ENCODE measurements at places on chromosomes 5 and 9. TPM values are rescaled to one million over a fixed set of nuclear protein-coding genes. Genes with fewer than 3 reads are reported as not detected.

TMOD1 gene
- total RNA-seq: 2.6 TPM

SLCO6A1 gene
- total RNA-seq: not detected

UNC5A gene
- total RNA-seq: not detected

CD14 gene
- 4.1 TPM for total RNA-seq

EIF4E1B gene
- total RNA-seq: not detected

GRK6 gene
- total RNA-seq: 13.1 TPM

REEP2 gene
- 14.4 TPM for total RNA-seq

LEAP2 gene
- total RNA-seq: 0.33 TPM

ARSB gene
- total RNA-seq: 10.1 TPM

GRCh38 chr9:78605041-78606000 lies 308.4 kb downstream of the PSAT1 start:
- peak; percentile 20 for DNase-seq

GRCh38 chr5:151737431-151737830 lies 21.0 kb downstream of the ATOX1 start:
- no peak for DNase-seq

DNA sequence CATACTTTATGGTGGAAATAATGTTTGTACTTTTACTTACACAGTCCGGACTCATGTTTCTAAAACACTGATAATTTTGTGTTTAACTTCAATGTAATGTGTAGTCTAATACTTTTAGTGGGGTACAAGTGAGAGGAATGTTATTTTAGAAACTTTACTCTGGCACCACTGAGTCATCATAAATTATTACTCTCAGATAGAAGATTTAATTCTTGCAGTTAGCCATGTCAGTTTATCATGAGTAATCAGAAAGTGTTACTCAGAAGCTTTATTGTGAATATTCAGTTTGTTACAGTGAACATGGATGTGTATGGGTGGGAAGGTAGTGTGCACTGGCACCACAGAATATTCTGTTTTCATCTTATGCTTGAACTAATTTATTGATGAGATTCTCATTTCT lies 20.0 kb downstream of the OGN start:
- DNase-seq: peak; percentile 77

DNA sequence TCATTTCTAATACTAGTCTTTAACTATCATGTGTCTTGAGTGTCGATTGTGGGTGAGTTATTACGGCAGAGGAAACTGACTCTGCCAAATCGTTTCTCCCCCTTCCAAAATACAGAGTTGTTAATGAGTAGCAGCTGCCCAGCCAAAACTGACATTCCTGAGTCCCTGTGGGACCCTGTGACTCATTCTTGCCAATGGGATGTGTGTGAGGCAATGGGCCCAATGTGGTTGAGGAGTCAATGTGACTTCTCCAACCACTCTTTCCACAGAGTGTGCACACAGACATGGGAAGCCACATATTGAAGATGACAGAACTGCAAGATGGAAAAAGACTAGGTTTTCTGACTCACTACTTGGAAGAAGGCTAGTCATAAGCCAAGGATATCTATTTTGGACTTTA lies 434.7 kb downstream of the DTWD2 start:
- peak; percentile 84 for DNase-seq

GRCh38 chr5:21121213-21121612 lies 1133.2 kb upstream of the CDH18 start:
- DNase-seq: peak; percentile 68

DNA sequence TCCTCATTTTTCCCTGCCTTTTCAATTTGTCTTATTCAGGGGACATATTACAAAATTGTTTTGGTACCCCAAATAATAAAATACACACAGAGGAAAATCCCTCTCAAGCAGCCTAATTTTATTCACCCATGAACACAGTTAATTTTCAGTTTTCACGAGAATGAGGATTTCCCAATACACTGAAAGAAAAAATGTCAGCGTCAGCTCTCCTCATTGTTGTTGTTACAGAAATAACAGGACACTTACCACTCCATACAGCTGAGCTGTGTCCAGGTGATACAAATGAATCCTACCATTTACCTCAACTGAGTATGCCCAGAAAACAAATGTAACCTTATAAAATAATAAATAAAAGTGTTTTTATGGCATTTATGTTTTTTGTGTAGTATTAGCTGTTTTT lies 144.6 kb upstream of the PCA3 start:
- DNase-seq: peak; percentile 45

DNA sequence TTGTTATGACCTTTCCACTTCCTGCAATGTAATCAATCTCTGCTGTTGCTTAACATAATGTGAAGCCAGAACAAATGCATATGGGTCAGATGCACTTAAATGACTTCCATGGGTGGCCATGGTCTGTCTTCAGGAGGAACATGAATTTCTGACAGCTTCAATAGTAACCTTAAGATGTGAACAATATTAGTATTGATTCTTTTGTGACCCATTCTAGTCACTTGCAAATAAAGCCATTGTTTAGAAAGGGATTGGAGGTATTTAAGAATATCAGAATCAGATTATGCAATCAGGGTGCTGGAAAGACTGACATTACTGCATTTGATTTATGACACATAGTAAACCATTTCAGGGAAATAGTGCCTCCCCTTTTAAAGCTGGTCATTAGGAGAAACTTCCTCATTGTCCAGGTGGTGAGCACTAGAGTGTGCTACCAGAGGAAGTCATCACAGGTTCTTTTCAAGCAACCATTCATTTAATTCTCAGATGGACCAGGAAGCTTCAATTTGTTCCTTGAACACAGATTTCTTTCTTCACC lies 32.1 kb downstream of the GRIN3A start:
- no peak for DNase-seq

DNA sequence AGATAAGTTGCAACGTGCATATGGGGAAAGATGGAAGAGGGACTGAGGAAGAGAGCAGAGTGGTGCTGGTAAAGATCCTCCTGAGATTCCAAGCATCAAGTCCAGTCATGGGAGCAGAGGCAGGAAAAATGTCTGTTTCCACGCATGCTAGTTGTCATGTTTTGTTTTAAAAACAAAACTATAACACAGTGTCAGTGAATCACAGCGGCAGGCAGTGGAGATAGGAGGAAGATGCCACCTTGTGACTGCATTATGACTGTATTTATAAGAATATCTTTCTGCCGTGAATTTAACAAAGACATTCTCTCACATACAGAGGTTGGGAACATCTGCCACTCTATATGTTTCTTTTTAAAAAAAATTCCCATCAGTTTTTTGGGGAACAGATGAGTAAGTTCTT lies 3.7 kb upstream of the SVEP1 start:
- DNase-seq: no peak

DNA sequence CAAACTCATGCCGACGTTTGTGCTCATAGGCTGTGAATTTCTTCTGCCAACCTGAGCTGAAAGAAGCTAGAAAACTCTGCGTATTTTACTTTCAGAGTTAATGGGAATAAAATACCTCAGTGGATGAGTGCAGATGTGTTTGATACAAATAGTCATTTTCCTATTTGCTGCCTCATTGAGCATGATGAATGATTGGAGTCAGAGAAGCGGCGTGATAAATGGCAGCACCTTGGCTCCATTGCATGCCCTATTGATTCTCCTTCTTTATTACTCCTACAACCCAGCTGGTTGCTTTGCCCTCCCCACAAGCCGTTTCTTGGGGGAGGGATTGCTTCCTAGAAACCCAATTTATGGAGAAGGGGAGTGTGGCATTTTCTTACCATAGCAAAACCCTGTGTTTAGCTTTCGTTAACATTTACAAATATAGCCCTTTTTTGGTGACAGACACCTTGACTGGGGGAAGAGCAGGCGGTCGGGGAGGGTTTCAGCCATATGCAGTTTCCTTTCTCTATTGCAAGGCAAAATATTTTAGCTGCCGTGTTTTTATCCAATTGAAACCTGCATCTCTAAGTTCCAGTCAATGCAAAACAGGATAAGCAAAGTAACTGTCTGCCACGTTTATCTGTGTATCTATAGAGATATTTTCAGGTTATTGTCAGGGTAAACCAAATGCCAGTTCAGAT lies 93.1 kb upstream of the TBCA start:
- DNase-seq: no peak

DNA sequence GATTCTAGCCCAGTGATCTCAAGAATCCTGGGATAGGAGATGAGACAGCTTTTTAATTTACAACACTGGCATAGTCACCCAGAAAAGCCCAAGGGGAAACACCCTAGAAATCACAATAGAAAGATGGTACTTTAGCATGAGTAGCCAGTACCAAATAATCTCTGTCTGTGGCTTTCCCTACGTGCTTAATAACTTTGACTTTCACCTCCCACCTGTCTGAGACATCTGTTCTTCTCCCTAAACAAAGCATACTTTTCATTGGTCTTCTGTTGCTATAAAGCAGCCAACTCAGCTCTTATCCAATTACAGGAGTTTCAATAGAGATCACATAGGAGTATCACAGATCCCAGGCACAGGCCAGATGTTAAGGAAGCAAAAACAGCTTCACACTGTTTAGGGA lies 10.4 kb downstream of the MARCHF3 start:
- DNase-seq: no peak

- DNase-seq: no peak
These were observed 25.4 kb upstream of the MYOT start for GRCh38 chr5:137842296-137842695.

GRCh38 chr5:148403344-148403743 lies 19.6 kb downstream of the FBXO38 start:
- no peak for DNase-seq

- DNase-seq: no peak
These were observed 96.0 kb downstream of the HINT1 start for GRCh38 chr5:131068893-131069643.

DNA sequence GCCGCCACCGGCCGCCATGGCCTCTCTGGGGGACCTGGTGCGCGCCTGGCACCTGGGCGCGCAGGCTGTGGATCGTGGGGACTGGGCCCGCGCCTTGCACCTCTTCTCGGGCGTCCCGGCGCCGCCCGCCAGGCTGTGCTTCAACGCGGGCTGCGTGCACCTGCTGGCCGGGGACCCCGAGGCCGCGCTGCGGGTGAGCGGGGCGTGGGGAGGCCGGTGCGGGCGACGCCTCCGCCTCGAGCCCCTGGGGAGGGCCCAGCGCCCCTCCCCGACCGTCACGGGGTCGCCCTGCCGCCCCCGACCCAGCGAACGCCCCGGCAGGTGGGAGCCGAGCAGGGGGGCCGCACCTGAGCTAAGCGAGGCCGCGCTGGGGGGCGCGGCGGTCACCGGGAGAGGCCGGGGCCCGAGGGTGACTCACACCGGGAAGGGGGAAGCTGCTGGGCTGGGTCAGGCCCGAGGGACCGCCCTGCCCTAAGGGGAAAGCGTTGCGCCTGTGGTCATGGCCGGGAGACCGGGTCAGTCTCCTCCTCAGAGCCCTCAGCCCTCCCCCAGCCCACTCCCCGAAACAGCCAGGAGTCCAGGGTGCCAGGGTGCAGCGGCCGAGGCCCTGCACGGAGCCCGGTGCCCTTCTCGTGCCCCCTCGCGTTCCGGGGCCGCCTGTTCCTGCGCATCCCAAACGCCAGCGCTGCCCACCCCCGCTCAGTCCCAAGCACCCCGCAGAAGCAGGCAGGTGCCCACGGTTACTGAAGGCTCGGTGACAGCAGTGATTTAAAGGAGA lies 510 bp downstream of the NOXA1 start:
- DNase-seq: no peak

- DNase-seq: no peak
These were observed 93.9 kb downstream of the SLC25A46 start for GRCh38 chr5:110832683-110833082.

- peak; percentile 31 for DNase-seq
These were observed 38.6 kb downstream of the RANBP6 start for GRCh38 chr9:5976674-5977397.

DNA sequence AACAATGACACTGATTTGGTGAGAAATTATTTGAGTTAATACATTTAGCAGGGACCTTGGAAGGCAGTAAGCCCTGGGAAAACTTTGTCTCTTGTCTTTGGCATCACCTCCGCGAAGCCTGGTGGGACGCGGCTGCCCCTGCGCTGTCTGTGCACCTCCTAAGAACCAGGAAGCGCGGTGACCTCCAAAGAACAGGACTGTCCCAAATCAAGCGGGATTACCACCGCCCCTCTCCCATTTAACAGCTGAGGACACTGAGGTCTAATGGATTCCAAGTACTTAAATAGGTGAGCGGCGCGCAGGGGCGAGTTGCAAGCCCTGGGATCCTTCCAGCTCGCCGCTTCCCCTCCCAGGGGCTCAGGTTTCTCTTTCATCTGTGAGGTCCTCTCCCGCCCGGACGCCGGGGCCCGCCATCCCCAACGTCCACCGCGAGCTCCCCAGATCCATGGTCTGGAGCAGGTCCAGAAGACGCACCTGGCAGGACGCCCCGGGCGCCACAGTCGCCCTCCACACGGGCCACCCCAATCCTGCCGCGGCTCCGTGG lies 432 bp downstream of the STARD4 start:
- DNase-seq: peak; percentile 48

- peak; percentile 29 for DNase-seq
These were observed 22.6 kb upstream of the RAPGEF1 start for GRCh38 chr9:131762356-131762932.

- DNase-seq: peak; percentile 97
These were observed 17.6 kb upstream of the MUSK start for GRCh38 chr9:110650991-110651411.
